ENCODE measurements at places on chromosomes 16 and 17.

DNA sequence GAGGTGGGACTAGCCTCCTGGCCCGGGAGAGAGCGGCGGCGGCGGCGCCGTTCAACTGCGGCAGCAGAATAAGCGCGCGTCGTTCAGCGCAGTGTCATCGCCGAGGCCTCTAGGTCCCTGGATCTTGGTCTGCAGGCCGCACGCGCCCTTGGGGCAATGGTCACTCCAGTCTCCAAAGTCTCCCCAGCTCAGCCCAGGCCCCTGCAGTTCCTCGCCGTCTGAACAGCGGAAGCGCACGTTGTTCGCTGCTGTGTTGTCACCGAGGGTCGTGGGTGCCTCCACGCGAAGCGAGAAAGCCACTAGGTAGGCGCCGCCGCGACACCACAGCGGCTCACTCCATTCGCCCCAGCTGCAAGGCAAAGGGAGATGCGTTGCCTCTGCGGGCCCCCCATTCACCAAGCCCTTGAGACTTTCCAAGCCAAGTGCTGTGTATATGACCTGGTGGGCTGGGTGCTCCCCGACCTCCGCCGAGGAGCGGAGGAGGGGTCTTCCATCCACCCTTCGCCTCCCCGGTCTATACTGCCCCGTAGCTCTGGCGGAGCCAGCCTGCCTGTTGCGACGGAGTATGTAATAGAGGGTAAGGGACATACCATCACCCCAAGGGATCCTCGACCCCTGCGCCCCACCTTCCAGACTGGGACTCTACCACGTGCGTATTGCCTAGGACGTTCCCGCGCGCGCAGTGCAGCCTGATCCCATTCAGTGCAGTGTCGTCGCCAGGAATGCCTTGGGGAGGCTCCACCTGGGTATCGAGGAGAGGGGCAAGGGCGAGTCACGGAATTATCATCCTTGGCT, 656 bp downstream of the VMO1 start:
- DNase-seq: no peak

- DNase-seq: no peak
These were observed 18.2 kb downstream of the RAB40C start for GRCh38 chr16:608019-608418.

- peak; percentile 80 for DNase-seq
These were observed 45.8 kb downstream of the AKAP1 start for GRCh38 chr17:57130708-57131461.

DNA sequence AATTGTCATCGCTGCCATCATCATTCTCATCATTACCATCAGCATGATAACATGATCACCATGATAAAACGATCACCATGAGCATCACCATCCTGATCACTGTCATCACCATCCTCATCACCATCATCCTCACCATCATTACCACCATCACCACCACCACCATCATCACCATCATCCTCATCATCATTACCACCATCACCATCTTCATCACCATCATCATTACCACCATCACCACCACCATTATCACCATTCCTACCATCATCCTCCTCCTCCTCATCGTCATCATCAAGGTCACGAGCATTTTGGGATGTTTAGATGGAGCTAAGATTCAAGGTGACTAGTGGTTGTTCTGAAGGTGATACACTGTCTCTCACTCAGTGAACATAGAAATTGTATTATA, 221.0 kb downstream of the FOXL1 start:
- no peak for DNase-seq

DNA sequence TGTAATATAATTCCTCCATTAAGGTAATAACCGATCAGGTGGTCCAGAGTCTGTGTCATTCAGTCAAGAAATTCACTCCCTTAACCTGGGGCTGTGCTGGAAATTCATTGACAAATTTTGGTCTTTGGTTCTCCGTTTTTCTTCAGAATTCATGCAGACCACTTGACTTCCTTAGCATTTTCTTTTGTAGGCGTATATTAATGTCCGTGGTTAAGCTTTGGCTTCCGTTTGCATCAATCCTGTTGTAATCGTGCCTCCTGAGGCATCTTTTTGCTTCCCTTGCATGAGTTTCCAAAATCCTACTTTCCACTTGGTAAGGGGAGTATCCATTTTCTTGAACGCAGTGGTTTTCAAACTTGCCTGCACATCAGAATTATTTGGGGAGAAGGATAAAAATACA, 9.0 kb downstream of the LRRC37B start:
- DNase-seq: no peak

DNA sequence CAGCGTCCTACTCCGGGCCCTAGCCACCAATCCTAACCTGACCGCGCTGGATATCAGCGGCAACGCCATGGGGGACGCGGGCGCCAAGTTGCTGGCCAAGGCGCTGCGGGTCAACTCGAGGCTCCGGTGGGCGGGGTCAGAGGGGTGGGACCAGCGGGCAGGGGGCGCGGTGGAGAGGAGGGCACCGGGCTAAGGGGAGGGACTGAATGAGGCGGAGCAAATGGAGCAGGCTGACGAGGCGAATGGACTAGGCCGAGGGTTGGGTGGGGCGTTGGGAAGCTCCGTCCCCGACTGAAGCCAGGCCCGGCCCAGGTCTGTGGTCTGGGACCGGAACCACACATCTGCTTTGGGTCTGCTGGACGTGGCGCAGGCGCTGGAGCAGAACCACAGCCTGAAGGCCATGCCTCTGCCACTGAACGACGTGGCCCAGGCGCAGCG, 4.6 kb downstream of the CARMIL2 start:
- DNase-seq: no peak

DNA sequence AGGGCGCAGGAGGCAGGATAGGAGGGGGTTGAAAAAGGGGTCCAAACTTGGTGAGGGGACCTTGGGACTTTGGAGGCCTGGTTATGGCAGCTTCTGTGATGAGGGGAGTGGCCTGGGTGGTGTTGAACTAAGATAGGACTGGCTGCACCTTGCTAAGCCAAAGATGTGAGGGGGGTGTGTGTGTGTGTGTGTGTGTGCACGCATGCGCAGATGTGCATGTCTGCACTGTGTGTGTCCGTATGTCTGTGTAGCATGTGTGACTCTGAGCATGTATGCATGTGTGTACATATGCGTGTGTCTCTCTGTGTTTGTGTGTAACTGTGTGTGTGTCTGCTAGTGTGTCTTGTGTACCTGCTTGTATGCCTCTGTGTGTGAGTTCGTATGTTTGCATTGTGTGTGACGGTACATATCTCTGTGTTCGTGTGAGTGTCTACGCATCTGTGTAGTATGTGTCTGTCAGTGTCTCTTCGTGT, 4.1 kb downstream of the SLC16A5 start:
- no peak for DNase-seq

DNA sequence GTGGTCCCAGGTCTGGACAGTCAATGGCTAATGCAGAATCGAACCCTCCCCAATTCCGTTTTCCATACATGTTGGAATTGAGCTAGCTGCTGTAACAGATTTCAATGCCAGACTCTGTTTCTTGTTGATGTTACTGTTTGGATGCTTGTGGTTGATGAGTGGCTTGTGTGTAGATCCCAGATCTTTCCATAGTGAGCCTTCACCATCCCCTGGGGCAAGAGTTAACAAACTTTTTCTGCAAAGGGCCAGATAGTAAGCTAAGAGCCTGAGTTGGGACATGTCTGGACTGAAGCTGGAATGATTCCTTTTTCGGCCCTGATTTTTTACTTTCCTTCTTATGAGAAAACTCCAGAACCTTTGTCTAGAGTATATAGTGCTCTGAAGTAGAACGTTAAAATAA, 296.3 kb downstream of the CPPED1 start:
- DNase-seq: no peak

DNA sequence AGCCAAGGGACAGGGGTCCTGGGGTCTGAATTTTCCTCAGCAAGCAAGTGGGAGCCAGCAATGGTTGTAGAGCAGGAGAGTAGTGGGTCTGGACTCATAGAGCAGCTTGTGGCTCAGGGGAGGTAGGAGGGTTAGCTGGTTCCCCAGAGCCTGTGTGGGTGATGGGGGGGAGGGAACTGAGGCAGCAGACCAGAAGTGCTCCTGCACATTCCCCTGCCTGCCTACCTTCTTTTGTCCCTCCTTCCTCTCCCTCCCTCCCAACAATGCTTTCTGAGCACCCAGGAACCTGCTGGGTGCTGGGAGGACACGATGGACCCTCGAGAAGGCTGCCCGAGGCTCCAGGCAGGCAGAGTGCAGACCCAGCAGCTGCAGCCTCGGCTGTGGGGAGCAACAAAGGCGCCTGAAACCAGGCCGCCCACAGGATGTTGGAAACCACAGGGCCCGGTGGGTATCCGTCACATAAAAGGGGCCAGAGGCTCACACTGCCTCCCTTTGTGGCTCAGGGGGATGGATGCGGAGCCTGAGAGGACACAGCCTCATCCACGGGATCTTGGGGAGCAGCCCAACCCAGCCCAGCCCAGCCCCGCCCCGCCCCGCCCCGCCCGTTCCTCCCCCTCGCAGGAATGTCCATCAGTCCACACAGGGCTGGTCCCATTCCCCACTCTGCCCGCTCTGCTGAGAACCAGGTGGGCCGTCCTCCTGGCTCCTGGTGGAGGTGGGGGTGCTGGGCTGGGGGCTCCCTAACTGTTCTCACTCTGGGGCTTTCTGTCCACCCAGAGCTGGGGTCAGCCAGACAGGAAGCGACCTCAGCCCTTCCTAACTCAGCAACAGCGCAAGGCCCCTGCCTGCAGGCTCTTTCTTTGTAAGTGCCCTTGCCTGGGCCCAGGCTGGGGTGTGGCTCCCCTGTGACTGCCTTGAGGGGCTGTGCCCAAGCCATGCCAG, 1.7 kb upstream of the NLRC3 start:
- no peak for DNase-seq

DNA sequence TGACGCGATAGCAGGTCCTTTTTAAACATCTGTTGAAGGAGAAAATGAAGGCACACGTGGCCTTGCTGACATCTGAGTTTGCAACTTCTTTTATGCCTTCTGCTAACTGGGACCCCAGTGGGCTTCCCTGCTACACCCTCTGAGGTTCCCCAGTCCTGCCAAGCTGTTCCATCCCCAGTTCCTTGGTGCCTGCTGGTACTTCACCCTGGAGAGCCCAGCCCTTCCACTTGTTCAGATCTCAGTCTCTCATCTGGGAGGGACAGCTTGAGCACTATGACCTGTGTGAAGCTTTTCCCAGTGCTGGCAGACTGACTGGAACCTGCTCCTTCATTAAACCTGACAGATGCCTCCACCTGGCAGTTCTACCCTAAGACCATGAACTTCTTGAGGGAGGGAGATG, 95.5 kb downstream of the WWOX start:
- no peak for DNase-seq

DNA sequence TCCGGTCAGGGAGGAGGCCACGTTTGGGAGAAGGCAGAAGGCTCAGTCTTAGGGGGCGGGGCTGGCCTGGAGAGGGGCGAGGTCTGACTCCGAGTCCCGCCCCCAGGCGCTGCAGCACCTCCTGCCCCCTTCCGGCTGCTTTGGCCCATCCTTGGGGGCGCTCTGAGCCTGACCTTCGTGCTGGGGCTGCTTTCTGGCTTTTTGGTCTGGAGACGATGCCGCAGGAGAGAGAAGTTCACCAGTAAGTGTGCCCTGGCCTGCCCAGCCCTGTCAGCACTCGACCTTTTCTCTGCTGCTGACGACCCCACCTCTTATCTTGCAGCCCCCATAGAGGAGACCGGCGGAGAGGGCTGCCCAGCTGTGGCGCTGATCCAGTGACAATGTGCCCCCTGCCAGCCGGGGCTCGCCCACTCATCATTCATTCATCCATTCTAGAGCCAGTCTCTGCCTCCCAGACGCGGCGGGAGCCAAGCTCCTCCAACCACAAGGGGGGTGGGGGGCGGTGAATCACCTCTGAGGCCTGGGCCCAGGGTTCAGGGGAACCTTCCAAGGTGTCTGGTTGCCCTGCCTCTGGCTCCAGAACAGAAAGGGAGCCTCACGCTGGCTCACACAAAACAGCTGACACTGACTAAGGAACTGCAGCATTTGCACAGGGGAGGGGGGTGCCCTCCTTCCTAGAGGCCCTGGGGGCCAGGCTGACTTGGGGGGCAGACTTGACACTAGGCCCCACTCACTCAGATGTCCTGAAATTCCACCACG, 1.5 kb downstream of the TNFRSF12A start:
- peak; percentile 67 for DNase-seq

Data from NCI-H2171 treated with DMSO at 0.1 percent for 48 hours (cell line).